Endothelial cell of coronary artery (primary cell): ENCODE measurements at places on chromosomes 1 and 21. TPM values are rescaled to one million over a fixed set of nuclear protein-coding genes. Genes with fewer than 3 reads are reported as not detected.

TNFRSF1B gene
- 14.7 and 17.0 TPM in 2 replicates for total RNA-seq

CHAF1B gene
- 2.1 and 3.3 TPM in 2 replicates for total RNA-seq

LIN28A gene
- not detected in 2 replicates for total RNA-seq

ITPKB gene
- total RNA-seq = 21.7 and 29.5 TPM in 2 replicates

CTTNBP2NL gene
- total RNA-seq = 19.4 and 20.0 TPM in 2 replicates

FCRL2 gene
- total RNA-seq = not detected in 2 replicates

TNFRSF4 gene
- total RNA-seq = 0.63 and 1.6 TPM in 2 replicates

HSD11B1 gene
- 2.7 TPM in 1 of 2 replicates, not detected in the other for total RNA-seq

CHML gene
- 13.7 and 14.0 TPM in 2 replicates for total RNA-seq

UBL4B gene
- total RNA-seq = not detected in 2 replicates

B3GALT5 gene
- total RNA-seq = not detected in 2 replicates

CD58 gene
- 13.3 and 19.6 TPM in 2 replicates for total RNA-seq

RPE65 gene
- total RNA-seq = not detected in 2 replicates

ZFP69B gene
- total RNA-seq = 2.7 and 3.2 TPM in 2 replicates

MPZL1 gene
- total RNA-seq = 82.5 and 113 TPM in 2 replicates

RYR2 gene
- under 0.01 TPM in 1 of 2 replicates, not detected in the other for total RNA-seq
